CMK (cell line): ENCODE measurements at places on chromosomes 16 and 17.

GRCh38 chr17:269616-270514 lies 82.7 kb downstream of the RPH3AL start:
- DNase-seq, result peak; percentile 26

DNA sequence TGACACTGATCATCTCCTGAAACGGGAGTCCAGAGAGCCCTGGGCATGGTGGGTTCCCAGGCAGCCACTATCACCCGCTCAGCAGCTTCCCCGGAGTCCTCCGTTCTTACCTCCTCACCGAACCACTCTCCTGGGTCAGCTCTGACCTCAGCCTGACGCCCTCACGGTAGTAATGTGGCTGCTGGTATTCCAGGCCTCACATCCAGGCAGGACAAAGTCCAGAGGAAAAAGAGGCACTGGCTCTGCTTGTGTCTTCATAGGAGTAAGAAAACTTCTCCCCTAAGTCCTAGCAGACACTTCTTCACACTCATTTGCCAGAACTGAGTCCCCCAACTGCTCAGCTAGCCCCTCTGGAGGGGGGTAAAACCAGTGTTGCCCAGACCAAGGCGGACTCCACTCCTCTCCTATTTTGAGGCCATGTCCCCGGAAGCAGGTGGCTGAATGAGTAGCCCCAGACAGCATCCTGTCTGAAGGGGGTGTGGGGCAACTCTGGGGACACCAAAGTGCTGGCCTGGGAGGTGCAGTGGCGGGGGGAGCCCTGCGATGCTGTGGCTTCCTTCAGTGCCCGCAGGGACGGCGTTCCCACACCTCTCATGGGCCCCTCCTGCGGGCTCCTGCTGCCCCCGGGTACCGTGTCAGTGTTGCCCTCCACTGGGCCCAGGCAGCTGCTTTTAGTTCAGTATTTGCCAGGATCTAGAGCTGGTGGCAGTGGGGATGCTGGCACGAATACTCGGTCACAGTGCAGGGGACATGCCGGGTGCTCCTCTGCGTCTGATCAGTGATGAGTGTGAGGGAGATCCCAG lies 5.4 kb downstream of the FSCN2 start:
- DNase-seq, result no peak

DNA sequence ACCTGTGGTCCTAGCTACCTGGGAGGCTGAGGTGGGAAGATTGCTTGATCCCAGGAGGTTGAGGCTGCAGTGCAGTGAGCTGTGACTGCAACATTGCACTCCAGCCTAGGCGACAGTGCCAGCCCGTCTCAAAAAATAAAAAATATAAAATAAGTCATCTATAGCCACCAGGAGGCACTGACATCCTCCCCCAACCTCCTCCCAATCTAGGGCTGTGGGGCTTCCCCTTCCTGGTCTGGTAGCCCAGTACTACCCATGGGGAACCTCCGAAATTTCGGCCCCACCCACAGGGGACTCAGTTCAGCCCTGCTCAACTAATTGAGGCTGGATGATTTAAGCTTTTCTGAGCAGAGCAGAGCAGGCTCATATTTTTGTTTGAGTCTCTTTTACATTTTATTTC lies 3.2 kb downstream of the ZSCAN10 start:
- no peak for DNase-seq

DNA sequence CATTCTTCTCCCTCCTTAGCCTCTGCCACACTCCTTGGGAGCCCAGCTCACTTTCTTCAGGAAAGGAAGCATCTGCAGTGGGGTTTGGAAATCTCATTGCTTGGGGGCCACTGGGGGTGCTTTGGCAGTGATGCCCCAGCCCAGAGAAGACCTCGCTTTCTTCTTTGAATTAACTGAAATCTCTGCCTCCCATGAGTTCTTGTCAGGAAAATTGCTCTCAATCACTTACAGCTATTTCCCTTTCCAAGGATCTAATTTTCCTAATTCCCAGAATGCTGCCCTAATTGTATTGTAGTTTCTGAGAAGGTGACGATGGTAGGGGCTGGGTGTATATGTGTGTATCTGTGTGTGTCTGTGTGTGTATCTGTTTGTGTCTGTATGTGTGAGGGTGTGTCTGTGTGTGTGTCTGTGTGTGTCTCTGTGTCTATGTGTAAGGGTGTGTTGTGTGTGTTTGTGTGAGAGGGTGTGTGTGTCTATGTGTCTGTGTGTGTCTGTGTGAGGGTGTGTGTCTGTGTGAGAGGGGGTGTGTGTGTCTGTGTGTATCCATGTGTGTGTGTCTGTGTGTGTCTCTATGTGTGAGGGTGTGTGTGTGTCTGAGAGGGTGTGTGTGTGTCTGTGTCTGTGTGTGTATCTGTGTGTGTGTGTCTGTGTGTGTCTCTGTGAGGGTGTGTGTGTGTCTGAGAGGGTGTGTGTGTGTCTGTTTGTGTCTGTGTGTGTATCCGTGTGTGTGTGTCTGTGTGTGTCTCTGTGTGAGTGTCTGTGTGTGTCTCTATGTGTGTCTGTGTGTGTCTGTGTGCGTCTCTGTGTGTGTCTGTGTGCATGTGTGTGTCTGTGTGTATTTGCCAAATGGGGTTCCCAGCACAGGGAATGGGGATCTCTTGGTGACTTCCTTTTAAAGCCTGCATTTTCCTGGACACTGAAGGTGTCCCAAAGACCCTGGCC lies 83.5 kb upstream of the DNAJA2 start:
- DNase-seq, result no peak

- no peak for DNase-seq
Measured at GRCh38 chr17:21001111-21001812, 41.5 kb downstream of the USP22 start.

- no peak for DNase-seq
Measured at GRCh38 chr17:81093619-81094508, 58.9 kb downstream of the BAIAP2 start.

GRCh38 chr17:58308173-58308984 lies 20.2 kb downstream of the TSPOAP1 start:
- DNase-seq, result no peak

DNA sequence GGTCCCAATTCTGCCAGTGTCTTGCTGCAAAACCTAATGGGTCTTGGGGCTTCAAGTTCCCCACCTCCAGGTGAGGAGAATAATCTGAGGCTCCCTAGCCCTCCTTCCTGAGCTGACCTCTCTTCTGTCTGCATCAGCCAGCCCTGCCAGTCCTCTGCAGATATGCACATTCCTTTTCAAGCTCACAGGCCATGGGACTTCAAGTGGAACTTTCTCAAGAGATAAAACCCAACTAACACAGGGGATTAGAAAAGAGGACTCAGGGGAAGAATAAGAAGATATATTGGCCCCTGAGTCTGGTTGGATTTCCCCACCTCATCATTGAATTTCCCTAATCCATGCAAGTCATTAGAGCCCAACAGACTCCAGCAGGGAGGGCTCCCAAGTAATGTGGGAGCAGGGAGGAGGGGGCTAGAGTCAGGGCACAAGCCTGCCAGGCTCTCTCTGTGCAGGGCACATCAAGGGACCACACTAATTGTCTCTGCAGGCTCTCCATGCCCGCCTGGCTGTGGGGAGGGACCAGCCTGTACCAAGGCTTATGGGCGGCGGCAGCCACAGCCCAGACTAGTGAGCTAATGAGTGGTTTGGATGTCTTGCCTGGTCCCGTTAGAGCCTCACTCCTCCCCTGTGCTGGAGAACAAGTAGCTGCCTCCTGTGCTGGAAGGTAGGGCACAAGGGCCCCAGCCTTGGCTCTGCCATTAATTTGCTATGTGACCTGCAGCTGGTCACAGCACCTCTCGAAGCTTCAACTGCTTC lies 1.2 kb downstream of the KRT14 start:
- DNase-seq, result no peak

DNA sequence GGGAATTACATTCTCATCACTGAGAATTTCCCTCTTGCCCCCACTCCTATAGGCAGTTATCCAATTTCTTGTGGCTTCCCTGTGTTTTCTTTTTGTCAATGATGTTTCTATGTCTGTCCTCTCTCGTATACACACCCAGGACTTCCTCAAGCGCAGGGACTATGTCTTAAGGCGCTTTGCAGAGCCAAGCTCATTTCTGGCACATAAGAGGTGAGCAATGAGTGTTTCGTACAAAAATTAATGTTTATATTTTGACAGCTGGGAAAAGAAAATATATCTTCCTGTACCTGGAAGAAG lies 947 bp downstream of the DDX42 start:
- DNase-seq, result no peak

DNA sequence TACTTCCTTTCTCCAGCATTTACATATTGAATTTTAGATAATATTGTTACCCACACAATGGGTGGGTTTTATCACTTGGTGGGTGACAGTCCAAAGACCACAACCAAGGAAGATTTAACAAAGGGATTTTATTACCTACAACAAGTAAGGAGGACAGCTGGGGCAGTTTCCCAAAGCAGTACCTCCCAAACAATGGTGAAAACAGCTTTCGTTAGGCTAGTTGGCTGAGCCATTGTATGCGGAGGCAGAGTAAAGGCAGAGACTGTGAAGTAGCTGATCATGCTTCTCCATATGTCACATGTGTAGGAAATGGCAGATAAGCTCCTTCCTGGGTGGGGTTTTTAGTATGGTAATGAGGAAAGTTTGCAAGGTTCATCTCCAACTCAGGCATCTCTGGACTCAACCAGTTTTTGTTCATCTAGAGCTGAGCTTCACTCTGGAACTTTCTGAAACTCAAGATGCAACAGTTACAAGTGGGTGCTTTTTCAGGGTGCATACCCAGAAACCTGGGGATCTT lies 104.3 kb upstream of the PSMD7 start:
- DNase-seq, result no peak

- no peak for DNase-seq
Measured at GRCh38 chr17:550463-551180, 164.0 kb downstream of the VPS53 start.

DNA sequence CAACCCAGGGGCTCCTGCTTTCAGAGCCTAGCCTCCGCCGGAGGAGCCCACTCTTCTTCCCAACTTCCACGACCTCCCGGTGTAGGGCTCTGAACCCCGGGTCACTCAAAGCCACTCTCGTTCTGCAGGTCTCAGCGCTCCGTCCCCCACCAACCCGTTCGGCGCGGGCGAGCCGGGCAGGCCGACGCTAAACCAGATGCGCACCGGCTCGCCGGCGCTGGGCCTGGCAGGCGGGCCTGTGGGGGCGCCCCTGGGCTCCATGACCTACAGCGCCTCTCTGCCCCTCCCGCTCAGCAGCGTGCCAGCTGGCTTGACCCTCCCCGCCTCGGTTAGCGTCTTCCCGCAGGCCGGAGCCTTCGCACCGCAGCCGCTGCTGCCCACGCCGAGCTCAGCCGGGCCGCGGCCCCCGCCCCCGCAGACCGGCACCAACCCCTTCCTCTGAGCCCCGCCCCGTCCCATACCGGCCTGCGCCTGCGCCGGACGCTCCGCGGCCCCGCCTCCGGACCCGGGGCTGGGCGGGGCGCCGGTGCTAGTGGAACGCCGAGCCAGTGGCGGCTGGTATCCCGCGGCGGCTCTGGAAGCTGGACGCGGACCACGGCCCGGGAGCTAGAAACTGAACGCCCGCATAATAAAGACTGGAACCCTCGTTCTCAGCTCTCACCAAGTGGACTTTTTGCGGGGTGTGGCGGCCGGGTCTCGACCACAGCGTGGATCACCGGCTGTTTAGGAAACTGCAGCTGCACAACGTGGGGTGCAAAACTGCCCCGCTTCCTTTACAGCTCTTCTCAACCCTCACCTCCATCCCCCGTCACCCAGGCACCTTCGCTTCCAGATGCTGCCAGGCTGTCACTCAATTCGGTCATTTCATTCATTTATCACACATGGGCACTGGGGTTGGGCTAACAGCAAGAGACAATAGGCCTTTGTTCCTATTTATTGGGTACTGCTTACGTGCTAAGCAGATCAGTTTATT lies 5.0 kb upstream of the SPATA20 start:
- DNase-seq, result peak; percentile 77

DNA sequence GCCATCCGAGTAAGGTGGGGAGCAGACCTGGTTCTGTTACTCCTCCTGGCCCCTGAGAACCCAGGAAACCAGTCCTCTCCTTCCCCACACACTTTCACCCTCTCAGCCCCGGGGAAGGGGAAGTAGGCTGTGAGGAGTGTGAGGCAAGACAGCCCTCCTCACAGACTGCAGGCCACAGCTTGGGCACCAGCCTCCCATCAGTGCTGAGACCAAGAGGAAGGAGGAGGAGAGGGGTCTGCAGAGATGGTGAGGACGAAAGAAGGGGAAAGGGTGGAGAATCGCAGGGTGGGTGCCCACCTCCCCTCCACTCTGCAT lies 7.0 kb downstream of the G6PC3 start:
- no peak for DNase-seq

DNA sequence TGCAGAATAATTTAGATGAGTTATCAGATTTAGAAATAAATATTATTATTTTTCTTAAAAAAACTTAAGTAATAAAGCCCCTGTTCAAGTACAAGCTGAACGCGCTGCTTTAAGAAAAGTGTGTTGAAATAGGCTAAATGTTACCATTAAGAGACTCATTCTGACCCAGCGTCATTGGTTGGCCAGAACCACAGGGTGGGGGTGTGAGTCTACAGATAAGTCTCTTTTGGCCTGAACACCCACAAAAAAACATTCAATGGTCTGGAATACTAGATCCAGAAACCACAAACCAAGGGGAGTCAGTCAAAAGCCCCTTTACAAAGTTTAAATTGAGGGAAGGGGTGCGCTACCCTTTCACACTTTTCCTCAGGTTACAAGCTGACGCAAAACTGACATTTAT lies 776.1 kb downstream of the KCNJ2 start:
- DNase-seq, result no peak

DNA sequence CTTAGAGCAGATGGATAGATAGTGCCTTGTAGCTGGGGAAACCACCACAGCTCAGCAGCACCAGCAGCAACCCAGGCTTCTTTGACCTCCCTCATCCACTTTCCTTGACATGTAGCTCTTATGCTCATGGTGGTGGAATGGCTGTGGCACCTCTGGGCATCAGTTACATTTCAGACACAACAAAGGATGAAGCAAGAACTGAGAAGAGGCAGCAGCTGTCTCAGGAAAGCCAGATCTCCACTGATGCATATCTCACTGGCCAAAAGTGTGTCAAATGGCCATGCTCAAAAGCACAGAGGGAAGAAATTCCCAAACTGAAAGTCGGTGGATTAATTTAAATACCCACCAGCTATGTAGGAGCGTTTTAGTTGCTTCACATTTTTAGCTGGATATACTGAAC lies 671.4 kb upstream of the SALL1 start:
- no peak for DNase-seq

- no peak for DNase-seq
Measured at GRCh38 chr16:28053461-28053860, 10.1 kb downstream of the GSG1L start.

DNA sequence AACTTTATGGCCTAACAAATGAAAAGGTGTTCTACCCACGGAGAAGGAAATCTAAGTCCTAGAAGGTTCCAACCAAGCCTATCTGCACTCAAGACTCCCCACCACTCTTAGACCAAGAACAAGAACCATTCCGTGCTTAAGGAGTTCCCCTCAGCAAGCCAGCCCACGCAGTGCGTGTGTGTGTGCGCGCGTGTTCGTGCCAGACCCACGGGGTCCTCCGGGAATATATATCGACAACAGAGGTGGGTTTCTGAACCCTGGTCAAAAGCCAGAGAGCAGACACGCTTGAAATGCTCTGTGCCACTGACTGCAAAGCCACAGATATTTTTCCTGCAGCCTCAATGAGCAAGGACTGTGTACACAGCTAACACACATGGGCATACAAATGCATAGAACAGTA lies 70.7 kb downstream of the SLC39A11 start:
- DNase-seq, result no peak
